Fibroblast of pulmonary artery (primary cell): ENCODE measurements at places on chromosomes 7 and 10.

DNA sequence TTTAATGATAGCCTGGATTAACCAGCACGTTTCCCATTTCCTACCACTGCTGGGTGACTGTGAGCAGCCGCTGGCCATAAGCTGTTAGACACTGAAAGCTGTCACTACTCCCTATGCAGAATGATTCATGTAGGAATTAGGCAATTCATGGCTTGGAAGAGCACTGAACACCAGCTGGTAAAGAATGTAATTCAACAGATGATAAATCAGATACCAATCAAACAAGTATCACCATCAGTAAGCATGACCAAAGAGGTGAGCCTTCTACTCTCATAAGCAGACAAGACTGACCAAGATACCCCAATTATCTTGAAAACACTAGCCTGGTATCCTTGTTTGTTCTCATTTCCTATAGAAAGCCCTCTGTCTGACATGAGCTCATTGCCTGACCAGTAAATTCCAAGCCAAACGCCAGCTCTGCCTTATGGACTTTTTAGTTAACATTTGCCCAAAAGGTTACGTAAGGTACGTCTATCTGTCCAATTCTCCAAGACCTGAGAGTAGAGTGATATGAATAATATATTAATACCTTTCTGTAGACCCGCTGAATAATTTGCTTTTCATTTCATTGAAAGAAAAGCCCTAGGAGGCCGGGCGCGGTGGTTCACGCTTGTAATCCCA lies 127.7 kb downstream of the ELMO1 start:
- DNase-seq: no peak

DNA sequence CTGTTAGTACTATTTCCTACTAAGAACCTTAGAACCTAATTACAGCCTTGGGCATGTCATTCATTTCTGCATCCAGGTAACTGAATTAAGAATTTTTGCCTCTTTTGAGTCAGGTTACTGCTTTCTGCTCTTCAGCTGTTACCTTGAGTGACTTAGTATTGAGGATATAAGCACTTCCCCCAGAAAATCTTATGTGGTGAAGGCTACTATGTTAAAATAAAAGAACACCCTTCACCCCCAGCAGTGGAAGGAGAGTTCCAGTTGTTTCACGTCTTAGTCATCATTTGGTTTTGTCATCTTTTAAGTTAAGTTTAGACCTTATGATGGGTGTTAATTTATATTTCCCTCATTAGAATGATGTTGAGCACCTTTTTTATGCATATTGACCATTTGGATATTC lies 82.8 kb downstream of the GLCCI1 start:
- no peak for DNase-seq

GRCh38 chr10:9645928-9646600 lies 1371.6 kb upstream of the CELF2 start:
- no peak for DNase-seq

DNA sequence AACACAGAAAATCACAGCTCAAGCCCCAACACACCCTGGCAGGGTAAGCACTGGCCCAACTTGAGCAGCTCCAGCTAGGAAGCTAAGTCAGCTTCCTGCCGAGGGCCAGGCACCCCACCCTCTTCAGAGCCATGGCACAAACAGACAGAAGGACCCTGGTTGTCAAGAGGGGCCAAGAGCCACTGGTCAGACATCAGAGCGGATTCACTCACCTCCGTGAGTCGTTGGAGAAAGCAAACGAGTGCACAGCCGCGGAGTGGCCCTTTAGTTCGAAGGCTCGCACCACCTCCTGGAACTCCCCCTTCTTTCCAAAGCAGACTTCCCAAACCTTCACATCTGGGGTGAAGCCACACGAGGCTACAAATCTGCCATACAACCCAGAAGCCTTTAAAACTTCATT lies 7.4 kb downstream of the TBL2 start:
- DNase-seq: no peak

- DNase-seq: no peak
These were observed 11.0 kb downstream of the POT1 start for GRCh38 chr7:124918662-124919061.

DNA sequence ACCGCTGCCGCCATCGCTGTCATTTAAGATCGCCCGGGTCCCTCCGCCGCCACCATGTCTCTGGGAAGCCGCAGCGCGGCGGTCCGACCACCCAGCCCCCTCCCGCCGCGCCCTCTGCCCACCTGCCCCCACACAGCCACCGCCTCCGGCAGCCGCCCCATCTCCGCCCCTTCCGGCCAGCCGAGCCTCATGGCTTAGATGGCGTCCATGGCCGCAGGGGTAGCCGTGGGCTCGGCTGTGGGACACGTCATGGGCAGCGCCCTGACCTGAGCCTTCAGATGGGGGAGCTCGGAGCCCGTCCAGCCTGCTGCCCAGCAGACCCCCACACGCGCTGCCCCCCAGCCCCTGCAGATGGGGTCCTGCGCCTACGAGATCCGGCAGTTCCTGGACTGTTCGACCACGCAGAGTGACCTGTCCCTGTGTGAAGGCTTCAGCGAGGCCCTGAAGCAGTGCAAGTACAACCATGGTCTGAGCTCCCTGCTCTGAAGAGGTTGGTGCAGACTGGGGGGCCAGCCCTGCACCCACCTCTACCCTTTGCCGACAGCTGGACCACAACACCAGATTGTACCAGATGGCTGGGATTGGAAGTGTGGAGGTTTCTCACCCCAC lies 38.0 kb upstream of the TARP start:
- DNase-seq: no peak

- no peak for DNase-seq
These were observed 31.3 kb downstream of the PIP4K2A start for GRCh38 chr10:22683140-22683389.

- DNase-seq: no peak
These were observed 11.2 kb downstream of the KCNMA1 start for GRCh38 chr10:77626266-77626935.

DNA sequence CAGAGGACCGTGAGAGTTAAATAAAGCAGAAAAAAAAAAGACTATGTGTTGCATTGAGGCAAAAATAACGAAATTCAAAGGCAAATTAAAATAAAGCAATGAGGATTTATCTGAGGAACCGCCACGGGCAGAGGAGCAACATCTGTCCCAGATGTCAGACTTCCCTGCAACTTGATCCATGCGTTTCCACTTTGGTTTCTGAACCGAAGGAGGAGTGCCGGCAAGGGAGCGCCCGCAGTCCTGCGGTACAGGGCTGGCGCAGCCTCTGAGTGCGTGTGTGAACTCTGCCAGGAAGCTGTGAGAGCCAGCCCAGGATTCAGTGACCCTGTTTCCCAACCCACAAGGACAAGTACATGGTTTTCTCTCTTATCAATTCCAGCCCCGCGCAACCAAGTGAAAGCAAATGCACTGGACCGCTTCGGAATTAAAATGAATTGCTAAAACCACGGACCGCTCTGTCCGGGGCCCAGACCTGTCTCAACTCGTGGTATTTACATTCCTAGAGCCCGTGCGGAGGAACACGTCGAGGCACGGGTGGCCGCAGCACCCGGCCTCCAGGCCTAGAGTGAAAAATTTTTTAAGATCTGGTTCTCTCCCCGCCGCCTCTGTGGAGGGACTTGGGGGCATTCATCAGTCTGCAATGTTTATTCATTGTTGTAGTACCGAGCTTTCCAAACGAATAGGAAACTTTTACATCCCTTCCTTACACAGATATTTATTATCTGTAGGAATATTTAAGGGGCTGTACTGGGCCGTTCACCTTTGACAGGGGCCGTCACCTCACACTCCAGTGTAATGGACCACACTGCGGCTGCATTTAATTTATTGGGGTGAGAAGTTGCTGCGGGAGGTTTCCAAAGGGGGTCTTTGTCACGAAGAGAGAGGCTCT lies 291.5 kb upstream of the NFE2L3 start:
- no peak for DNase-seq

GRCh38 chr7:46583656-46584055 lies 662.6 kb upstream of the IGFBP3 start:
- DNase-seq: peak; percentile 54

DNA sequence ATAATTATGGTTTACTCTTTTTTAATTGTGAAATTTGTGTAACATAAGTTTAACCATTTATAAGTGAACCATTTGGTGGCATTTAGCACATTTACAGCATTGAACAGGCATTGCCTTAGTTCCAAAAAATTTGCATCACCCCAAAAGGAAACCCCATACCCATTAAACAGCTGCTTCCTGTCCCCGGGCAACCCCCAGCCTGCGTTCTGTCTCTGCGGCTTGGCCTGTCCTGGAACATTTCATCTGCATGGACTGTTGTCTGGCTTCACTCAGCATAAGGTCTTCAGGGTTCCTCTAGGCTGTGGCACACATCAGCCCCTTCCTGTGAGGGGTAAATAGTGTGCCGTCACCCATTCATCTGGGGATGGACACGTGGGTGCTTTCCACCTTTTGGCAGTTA lies 6.9 kb downstream of the RET start:
- no peak for DNase-seq
